ENCODE measurements at places on chromosomes 3 and 15.

GRCh38 chr3:195388380-195388779 is 54.4 kb downstream of the ACAP2 start:
- no peak for DNase-seq

DNA sequence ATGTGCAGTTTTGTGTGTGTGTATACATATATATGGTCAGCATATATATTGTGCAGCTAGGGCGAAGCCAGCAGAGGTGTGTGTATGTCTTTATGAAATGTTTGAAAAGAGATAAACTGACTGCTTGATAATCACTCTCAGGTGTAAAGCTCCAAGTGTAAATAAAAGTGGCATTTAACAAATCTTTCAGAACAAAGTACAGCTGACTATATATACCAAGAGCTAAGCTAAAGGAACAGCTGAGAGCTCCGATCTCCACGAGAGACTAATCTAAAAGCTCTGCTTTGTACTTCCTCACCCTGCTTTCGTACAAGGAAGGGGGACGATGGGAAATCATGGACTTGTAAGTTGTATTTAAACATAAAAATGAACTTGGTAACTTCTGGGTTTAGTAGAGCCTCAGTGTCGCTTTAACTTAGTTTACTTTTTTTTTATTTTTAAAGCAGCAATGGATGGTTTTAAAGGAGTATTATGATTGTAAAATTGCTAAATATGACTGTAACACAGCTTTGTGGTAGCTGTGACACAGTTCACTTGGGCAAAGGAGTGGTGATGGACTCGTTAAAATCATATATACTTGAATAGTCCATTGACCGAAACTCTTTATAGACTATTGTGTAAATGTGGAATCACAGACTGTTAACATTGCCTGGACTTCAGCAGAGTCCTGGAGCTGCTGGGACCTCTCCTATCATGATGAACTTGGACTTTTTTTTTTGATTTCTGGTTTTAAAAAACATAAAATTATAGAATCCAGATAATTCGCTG is 11.4 kb upstream of the ITPKA start:
- no peak for DNase-seq

DNA sequence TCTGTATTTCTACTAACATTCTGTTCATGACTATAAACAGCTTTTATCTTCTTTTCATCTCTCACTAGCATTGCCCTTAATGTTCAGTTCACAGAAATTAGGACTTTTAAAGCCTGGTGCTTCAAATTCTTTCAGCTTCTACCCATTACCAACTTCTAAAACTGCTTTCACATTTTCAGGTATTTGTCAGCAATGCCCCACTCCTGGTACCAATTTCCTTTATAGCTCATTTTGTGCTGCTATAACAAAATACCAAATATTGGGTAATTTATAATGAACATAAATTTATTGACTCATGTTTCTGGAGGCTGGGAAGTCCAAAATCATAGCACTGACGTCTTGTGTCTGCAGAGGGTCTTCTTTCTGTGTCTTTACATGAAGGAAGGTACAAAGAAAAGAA is 753.1 kb upstream of the CCDC54 start:
- DNase-seq: no peak

DNA sequence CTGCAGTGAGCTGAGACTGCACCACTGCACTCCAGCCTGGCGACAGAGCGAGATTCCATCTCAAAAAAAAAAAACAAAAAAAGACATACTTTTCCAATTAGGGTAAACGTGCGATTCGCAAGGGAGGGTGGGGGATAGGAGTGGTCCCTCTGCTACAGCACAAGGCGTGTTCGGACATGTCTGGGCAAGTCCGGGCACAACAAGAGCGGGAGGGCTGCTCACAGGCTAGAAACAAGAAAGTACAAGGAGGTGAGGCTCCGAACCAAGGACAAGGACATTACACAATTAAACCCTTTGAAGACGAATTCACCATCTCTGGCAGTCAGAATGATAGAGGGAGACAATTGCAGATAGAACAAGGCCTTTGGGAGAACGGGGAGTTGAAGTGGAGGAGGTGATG is 32.2 kb upstream of the BCL2A1 start:
- peak; percentile 51 for DNase-seq

DNA sequence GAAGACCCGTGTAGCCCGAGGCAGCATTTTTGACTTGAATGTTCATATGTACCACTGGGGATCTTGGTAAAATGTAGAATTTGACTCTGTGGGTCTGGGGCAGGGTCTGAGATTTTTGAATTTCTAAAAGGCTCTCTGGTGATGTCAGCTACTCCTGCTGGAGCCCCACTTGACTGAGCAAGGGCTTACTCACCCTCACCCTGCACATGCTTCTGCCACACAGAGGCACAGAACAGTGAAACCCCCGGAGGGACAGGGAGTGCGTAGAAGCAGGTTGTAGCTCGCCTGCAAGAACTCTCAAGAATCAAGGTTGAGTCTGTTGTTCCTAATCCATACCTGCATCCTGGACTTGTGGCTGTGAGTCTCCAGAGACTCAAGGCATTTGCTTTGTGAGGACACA is 41.1 kb downstream of the SLCO3A1 start:
- no peak for DNase-seq

- no peak for DNase-seq
Observed at GRCh38 chr15:74400313-74400860, 32.9 kb upstream of the CYP11A1 start.

DNA sequence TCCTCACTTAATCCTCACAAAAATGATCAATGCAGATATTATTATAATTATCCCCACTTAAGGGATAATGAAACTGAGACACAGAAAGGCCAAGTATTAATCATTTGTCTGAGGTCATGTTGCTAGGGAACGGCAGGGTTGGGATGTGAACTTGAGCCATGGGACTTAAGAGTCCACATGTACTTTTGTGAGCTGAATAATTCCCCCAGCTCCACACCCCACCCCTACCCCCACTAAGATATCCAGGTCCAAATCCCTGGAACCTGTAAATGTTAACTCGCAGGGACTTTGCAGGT is 290.5 kb upstream of the GADL1 start:
- DNase-seq: no peak

- DNase-seq: no peak
Observed at GRCh38 chr3:185928496-185928895, 9.3 kb downstream of the TRA2B start.

DNA sequence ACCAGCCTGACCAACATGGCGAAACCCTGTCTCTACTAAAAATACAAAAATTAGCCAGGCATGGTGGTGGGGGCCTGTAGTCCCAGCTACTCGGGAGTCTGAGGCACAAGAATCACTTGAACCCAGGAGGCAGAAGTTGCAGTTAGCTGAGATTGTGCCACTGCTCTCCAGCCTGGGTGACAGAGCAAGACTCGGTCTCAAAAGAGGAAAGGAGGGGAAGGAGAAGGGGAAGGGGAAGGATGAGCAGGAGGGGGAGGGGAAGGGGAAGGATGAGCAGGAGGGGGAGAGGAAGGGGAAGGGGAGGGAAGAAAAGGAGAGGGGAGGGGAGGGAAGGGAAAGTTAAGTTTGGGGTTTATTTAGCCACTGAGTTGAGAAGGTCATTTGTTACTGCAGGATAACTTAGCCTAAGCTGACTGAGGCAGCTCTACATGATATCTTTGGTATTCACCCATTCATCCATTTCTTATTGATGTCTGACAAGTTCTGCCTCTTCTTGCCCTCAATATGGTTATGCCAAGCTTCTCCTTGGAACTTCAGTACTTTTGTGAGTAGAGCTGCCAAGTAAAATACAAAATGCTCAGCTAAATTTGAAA is 15.9 kb upstream of the ABHD2 start:
- no peak for DNase-seq

- no peak for DNase-seq
Observed at GRCh38 chr3:151896246-151897012, 23.0 kb downstream of the SUCNR1 start.

GRCh38 chr15:55900019-55900418 is 93.4 kb downstream of the NEDD4 start:
- DNase-seq: no peak

- no peak for DNase-seq
Observed at GRCh38 chr3:140584549-140584948, 93.3 kb upstream of the TRIM42 start.

- DNase-seq: no peak
Observed at GRCh38 chr15:69992348-69992747, 105.4 kb downstream of the TLE3 start.

DNA sequence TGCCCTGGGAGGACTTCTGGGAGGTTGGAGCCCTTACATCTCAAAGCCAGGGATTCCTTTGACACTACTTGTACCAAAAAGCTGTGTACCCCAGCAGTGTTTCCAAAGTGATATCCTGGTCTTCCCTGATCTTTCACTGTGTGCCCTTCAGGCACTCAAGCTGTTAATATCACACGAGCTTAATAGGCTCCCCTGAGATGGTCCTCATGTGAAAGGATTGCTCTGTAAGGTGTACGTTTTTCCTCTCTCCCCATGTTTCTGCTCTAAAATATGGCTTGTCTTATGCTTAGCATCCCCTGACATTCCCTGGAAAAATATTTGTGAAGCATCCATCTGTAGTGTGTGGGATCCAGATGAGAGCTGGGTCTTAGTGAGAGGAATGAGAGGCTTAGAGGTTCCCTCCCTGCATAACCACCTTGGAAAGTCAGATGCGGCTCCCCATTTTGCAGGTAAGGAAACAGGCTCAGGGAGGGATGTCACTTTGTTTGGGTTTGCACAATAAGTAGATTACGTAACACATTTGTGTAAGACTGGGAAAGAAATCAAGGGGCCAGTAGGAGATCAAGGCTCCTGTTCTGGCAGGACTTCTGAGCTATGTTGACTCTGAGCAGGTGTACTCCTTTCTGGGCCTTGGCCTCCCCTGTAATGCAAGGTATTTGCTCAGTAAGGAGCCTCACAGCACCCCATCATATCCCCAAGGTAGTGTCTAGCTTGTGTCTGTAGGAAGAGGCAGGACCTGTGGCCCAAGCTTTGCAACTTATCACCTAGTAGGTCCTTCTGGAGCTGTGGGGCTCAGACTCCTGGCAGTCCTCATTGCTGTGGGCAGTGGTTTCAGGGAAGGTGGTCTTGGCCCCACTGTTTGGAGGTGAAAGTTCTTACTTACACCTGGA is 667 bp upstream of the ACOX2 start:
- no peak for DNase-seq

DNA sequence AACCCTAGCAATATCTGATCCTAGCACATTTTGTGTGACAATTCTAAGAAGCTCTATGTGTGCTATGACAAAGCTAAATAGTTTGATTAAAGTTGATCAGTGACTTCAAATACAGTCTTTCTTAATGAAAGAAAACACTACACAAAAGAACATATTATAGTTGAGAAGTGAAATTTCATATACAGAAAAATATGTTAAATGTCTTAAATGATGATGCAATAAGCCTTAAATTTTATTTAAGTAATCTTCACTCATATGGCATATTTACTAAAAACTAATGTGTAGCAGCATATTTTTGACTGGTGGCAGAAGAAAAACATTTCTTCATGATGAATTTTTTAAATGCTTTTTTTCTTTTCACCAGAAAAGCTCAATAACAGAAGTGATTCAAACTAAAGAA is 485.5 kb downstream of the TUSC7 start:
- no peak for DNase-seq

DNA sequence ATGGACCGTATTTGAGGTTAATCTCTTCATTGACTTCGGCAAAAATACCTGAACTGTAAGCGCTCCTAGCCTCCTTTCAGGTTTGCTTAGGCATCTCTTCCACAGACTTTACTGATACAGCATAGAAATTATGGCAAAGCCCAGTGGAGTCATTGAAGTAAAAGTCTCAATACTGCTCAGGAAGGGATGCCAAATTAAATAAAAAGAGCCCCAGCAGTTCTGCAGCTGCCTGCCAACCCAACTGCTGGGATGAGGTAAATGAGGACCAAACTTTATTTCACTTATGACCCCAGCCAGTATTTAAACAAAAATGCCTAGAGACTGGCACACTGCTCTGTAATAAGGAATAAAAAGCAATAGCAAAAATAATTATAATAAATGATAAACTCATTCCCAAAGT is 65.4 kb downstream of the IQCH start:
- no peak for DNase-seq

DNA sequence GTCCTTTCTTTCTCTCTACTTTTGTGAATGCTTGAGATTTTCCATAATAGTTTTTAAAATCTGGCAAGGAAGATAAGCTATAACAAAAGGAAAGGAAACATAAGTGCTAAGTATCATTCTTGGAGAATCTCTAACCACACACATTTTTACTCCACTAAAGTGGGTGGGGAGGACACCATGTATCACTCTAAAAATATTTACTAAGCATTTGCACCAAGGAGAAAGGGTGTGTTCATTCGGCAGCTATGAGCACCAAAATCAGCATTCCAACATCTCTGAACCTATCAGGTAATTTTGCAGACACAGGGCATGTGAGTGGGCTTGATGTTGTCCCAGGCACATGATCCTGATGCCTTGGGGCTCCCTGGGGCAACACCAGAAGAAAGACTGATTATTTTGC is 5.5 kb downstream of the B4GALT4 start:
- peak; percentile 82 for DNase-seq
